CD4-positive, alpha-beta memory T cell (primary cell): ENCODE measurements at places on chromosomes 2 and 18. TPM values are rescaled to one million over a fixed set of nuclear protein-coding genes. Genes with fewer than 3 reads are reported as not detected.

GRCh38 chr2:233039212-233039845 lies 6.9 kb downstream of the NEU2 start:
- no peak for DNase-seq

- peak; percentile 10 for DNase-seq
Measured at GRCh38 chr2:10864861-10865636, 46.7 kb upstream of the KCNF1 start.

GRCh38 chr2:181896286-181896685 lies 4.8 kb downstream of the ITPRID2 start:
- no peak for DNase-seq

- DNase-seq, result no peak
Measured at GRCh38 chr2:158845859-158846258, 50.7 kb downstream of the DAPL1 start.

DNA sequence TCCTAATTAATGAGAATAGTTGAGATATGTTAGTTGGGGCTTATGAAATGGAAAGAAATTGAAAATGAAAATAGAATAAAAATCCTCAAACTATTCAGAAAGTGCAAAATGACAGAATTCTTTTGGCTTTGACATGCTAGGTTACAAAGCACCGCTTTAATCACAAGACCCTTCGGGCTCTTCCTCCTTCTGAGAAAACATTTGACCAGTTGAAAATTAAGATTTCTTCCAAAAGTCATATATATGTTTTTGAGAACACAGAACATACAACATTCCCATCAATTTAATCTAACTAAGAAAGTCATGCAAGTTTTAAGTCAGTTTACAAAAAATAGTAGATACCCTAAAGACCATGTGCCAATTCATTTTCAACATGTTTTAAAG lies 2.2 kb upstream of the SLC40A1 start:
- DNase-seq, result no peak

DNA sequence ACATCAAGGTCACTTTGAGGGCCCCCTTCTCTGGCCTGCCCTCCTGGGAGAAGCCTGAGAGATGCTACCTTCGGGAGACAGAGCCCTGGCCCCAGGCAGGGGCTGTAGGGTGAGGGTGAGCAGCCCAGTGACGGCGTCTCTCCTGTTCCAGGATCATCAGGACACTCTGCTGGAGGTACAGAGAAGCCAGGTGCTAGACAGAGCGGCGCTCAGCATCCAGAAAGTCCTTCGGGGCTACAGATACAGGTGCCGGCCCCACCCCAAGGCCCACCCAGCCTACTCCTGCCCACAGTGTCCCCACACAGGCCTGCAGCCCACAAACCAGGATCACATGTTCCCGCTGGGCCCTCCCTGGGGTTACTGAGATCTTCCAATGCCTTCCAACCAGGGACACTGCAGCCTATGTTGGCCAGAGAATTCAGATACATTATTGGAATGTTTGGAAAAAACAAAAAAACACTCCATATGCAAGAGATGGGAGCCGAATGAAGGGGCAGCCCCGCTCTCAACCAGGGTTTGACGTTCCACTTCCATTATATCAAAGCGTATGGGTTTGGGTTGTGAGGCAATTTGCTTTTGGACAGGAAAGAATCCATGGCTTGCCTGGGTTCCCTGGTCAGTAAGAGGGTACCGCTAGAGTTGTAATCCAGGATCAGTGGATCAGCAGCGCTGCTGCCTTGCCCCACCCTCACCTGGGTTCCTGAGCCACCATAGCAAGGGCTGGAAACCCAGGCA lies 49.5 kb upstream of the GPR17 start:
- no peak for DNase-seq

GRCh38 chr2:101479328-101479727 lies 4.4 kb upstream of the RFX8 start:
- DNase-seq, result no peak

GRCh38 chr2:181185948-181186347 lies 205.5 kb downstream of the UBE2E3 start:
- DNase-seq, result no peak

The MEP1B gene
- not detected for total RNA-seq

- no peak for DNase-seq
Measured at GRCh38 chr2:169736902-169737301, 3.3 kb downstream of the KLHL23 start.

DNA sequence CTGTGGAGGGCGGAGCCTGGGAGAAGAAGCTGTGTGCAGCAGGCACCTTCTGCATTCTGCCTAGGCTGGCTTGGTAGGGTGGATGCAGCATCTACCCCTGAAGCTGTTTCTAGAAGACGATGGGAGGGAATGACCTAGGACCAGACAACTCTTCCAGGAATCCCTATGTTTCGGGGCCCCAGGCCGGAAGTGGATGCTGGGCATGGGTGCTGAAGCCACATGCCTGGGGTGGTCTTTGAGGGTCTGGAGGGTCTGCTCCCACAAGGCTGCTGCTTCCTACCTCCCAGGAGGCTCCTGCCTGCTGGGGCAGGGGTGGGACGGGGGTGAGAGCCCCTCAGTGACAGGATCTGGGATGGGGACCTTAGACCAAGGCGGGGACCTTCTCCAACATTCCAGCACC lies 61.0 kb downstream of the CIB4 start:
- no peak for DNase-seq

- no peak for DNase-seq
Measured at GRCh38 chr18:23538001-23538400, 34.7 kb downstream of the RMC1 start.

DNA sequence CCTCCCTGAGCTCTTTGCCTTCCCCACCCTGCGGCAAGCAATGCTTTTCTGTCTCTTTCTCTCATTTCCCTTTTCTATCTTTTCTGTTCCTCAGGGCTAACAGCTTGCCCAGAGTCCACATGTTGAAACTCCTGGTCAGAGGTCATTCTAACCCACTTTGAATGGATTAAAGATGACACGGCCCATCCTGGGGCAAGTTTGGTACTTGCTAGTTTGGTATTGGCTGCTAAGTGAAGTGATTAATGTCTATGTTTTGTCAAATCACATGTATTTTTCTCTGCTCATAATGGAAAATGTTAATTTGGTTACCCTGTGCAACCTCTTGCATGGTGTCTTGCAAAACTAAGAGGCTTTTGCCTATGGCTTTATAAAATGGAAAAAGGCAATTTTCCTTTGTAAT lies 960.2 kb downstream of the CNTNAP5 start:
- DNase-seq, result no peak

GRCh38 chr2:231988179-231988866 lies 26.8 kb downstream of the DIS3L2 start:
- no peak for DNase-seq

The UNC50 gene
- total RNA-seq, result 43.5 TPM

- DNase-seq, result no peak
Measured at GRCh38 chr18:79460481-79461300, 65.0 kb downstream of the NFATC1 start.

DNA sequence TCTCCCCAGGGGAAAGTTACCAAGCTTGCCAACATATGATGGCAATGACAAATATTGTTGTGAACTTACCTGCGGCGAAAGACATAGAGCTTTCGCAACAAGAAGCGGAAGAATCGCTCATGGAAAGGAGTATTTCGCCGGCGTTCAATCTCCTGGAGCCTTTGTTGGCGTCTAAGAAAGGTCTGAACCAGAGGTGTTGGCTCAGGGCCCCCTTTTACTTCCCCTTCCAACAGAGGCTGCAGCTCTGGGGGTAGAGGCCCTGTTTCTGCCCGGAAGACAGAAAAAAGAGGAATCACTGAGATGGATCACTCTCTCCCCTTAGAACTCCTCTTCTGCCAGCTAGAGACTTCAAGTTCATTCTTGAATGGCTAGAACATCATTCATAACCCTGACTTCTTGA lies 10.8 kb downstream of the GGCX start:
- no peak for DNase-seq

- no peak for DNase-seq
Measured at GRCh38 chr2:96510931-96511595, 5.9 kb upstream of the NEURL3 start.

DNA sequence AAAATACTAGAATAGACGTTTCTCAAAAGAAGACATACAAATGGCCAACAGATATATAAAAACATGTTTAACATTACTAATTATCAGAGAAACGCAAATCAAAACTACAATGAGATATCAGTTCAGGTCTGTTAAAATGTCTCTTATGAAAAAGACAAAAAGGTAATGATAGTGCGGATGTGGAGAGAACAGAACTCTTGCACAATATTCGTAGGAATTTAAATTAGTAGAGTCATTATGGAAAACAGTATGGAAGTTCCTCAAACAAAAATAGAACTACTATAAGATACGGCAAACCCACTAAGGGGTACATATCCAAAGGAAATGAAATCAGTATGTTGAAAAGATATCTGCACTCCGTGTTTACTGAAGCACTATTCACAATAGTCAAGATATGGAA lies 167.5 kb upstream of the CWC22 start:
- no peak for DNase-seq

DNA sequence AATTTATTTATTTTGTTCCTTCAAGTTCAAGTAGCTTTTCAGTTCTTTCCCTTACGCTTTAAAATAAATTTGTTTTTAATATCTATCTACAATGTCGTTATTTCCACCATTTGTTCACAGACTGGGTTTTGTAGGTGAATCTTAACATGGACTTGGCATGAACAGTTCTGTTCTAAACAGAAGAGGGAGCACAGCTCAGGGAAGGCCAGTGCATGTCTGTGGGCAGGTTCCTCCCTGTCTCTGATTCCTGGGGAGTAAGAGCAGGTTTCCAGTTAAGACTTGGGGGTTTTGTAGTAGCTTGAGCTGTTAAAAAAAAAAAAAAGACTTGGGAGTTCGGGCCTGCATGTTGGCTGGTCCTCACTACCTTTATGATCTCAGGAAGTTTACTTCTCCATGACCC lies 11.1 kb downstream of the TTL start:
- DNase-seq, result no peak

- no peak for DNase-seq
Measured at GRCh38 chr18:79774111-79774510, 23.6 kb upstream of the KCNG2 start.

- no peak for DNase-seq
Measured at GRCh38 chr2:88582030-88582429, 45.2 kb downstream of the EIF2AK3 start.

DNA sequence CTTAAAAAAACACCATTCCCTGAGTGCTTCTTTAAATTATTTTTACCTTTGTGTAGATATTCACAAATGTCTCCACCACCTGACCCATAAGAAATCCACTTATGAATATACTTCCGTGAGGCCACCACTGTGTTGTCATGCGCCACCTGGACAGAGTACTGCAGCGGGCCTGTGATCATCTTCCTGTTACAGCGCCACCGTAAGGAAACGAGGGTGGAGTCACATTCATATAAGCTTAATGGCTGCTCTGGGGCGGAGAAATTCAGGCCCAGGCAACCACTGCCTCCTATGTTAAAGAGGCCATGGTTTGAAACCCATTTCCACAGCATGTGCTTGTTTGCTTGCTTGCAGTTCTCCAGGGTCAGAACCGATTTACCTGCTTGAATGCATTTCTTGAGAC lies 17.7 kb downstream of the PLA2R1 start:
- no peak for DNase-seq

The MAB21L4 gene
- total RNA-seq, result not detected

The FBXO48 gene
- total RNA-seq, result 6.4 TPM

The TEX44 gene
- not detected for total RNA-seq

GRCh38 chr2:41865263-41865662 lies 182.6 kb upstream of the PKDCC start:
- no peak for DNase-seq

DNA sequence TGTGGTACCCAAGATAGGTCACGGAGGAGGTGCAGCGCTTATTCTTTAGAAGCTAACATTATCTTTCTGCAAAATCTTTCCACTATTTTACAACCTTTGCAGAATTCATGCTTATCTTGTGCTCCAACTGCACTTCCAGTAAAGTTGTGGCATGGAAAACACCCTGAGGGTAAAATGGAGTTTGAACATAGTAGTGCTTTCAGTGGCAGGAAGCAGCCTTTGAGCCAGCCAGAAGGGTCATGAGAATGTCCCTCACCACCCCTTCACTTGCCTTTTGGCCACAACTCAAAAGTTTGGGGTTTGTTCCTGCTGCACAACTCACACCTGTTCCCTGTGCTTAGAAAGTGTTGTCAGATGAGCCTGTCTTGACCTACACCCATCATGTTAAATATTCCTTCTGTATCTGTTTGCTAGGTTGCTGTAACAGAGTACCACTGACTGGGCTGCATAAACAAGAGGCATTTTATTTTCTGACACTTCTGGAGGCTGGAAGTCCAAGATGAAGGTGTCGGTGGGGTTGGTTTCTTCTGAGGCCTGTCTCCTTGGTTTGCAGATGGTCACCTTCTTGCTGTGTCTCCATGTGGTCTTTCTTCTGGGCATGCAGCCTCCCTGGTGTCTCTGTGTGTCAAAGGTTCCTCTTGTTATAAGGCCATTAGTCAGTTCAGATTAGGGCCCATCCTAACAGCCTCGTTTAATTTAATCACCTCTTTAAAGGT lies 194.1 kb downstream of the SMAD7 start:
- no peak for DNase-seq

- no peak for DNase-seq
Measured at GRCh38 chr18:58533766-58534165, 95.1 kb downstream of the ALPK2 start.

DNA sequence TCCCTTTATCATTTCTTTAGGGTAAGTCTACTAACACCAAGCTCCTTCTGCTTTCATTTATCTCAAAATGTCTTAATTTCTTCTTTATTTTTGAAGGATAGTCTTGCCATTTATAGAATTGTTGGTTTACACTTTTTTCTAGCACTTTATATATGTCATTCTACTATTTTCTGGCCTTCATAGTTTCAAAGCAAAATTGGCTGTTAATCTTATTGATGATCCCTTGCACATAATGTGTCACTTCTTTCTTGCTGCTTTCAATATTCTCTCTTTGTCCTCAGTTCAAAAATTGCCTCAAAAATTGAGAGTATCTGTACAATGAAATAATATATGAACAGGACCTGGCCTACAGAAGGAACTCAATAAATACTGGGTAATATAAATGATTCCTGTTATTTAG lies 7.9 kb upstream of the TANK start:
- DNase-seq, result no peak

- DNase-seq, result no peak
Measured at GRCh38 chr2:96602330-96602823, 35.7 kb downstream of the KANSL3 start.

DNA sequence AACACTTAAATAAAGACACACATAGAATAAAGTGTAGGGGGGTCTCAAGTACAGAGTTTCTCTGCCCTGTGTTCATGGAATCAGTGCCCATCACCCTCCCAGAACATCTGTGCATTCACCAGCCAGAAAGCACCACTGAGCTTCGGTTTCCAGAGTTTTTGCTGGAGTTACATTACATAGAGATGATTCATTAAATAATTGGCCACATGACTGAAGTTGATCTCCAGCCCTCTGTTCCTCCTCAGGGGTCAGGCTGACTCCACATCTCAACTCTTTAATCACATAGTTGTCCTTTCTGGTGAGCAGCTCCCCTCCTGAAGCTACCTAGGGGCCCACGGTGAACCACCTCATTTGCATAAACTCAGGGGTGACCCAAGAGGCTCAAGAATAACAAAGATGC lies 129.8 kb downstream of the METTL4 start:
- DNase-seq, result no peak

- DNase-seq, result no peak
Measured at GRCh38 chr2:234267534-234267933, 217.0 kb downstream of the SPP2 start.

GRCh38 chr2:2647141-2647541 lies 316.1 kb upstream of the MYT1L start:
- DNase-seq, result no peak

The ALKAL2 gene
- total RNA-seq, result not detected

GRCh38 chr2:143965493-143966164 lies 554.3 kb downstream of the ZEB2 start:
- DNase-seq, result no peak
